Hematopoietic multipotent progenitor cell treated with erythropoietin and hydrocortisone succinate and interleukin-3 and kit ligand, for 17 days (in vitro differentiated cells): ENCODE measurements at places on chromosomes 12 and 14.

GRCh38 chr12:15808250-15808649 lies 19.1 kb upstream of the EPS8 start:
- no peak for DNase-seq

GRCh38 chr12:30047516-30048254 lies 263.9 kb upstream of the TMTC1 start:
- no peak for DNase-seq

DNA sequence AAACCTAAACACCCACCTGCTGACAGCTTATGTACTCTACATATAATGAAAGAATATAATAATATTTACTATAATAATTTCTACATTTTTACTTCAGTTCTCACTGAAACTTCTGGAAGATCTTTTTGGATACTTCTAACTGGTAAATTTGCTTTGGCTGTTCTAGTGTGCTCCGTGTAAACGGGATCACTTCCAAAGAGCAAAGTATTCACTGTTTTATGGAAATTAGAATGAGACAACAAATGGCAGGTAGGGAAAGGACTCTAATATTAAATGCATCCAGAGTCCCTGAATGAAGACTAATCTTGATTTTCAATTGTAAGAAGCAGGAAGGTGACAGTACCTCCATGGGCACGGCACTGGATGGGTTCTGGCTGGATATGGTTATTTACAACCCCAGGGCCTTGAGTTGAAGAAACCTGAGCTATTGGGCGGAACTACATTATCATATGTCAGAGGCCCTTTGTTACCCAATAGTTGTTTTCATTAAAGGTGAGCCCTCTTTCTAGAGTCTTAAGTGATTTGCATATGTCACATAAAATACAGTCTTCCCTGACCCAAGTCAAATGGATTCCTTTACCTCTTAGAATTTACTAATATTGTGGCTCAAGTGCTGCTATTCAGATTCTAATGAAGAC lies 10.7 kb downstream of the ERP29 start:
- no peak for DNase-seq

- no peak for DNase-seq
These were observed 10.8 kb downstream of the TAOK3 start for GRCh38 chr12:118361889-118362288.

GRCh38 chr14:65937079-65937959 lies 524.8 kb downstream of the FUT8 start:
- DNase-seq = no peak

GRCh38 chr12:113297214-113297587 lies 37.7 kb downstream of the SLC8B1 start:
- no peak for DNase-seq

- no peak for DNase-seq
These were observed 212.6 kb upstream of the LHX5 start for GRCh38 chr12:113684053-113684907.

DNA sequence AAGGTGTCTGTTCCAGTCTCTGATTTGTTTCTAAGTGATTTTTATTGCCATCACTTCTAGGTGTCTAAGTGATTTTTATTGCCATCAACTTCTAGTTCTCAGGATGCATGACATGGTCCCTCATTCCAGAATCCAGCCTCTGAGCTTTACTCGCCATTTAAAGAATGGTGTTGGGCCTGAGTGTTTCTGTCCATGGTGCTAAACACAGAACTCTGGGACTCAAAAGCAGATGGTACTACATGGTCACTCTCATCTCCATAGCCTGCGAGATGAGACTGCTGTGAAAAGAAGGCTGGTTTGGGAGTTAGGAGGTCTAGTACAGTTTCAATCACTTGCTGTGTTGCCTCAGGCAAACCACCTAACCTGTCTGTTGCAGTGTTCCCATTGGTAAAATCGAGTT lies 276.6 kb downstream of the NRXN3 start:
- DNase-seq = no peak

DNA sequence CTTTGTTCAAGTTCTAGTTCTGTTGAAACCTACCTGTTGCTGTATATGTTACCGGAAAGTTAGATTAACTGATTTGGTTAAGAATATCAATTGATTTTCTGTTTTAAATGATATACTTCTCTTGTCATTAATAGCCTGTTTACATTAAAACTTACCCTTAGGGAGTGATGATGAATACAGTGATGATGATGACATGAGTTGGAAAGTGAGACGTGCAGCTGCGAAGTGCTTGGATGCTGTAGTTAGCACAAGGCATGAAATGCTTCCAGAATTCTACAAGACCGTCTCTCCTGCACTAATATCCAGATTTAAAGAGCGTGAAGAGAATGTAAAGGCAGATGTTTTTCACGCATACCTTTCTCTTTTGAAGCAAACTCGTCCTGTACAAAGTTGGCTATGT lies 33.0 kb downstream of the CAND1 start:
- no peak for DNase-seq

DNA sequence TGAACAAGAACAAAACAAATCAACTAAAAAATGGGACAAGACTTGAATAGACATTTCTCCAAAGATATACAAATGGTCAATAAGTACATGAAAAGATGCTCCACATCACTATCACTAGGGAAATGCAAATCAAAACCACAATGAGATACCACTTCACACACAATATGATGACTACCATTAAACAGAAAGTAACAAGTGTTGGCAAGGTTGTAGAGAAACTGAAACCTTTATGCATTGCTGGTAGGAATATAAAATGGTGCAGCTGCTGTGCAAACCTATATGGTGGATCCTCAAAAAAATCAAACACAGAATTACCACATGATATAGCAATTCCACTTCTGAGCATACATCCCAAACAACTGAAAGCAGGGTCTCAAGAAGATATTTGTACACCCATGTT lies 5.2 kb downstream of the SMAGP start:
- no peak for DNase-seq

GRCh38 chr12:52070185-52070925 lies 577 bp downstream of the ATG101 start:
- no peak for DNase-seq

DNA sequence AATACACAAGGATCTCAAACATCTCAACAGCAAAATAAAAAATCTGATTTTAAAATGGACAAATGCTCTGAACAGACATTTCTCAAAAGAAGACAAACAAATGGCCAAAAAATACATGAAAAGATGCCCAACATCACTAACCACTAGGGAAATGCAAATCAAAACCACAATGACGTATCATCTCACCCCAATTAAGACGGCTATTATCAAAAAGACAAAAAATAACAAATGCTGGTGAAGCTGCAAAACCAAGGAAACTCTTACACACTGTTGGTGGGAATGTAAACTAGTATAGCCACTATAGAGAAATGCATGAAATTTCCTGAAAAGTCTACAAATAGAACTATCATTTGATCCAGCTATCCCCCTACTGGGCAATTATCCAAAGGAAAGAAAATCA lies 145.0 kb downstream of the BTG1 start:
- no peak for DNase-seq

- peak; percentile 59 for DNase-seq
These were observed 29.1 kb upstream of the SOS2 start for GRCh38 chr14:50260511-50260910.

DNA sequence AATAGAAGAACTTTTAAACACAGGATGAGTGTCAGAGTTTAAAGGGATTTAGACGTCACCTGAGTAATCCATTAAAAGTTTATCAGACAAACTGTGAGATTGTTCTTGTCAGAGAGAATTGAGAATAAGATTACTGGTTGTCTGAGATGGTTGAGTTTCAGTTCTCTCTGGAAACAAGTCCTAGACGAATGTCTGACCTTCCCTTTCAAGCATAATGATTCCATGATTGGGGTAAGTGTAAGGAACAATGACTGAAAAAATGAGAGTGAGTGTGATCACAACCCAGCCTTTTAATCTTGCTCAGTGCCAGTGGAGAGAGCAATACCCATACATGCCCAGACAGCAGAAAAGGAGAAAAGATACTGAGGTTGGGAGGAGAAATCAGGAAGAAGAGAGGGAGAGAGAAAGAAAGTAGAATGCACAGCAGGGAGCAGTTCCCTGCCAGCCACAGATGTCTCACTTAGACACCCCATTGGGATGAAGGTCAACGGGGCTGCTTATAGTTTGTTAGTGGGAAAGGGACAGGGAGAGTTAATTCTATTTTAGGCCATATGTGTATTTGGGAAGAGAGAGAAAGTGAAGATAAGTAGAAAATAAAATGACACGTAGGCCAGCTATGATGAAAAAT lies 4.3 kb downstream of the GRIP1 start:
- no peak for DNase-seq

- DNase-seq = no peak
These were observed 24.0 kb downstream of the BTBD7 start for GRCh38 chr14:93308686-93309345.

- DNase-seq = no peak
These were observed 1313.9 kb downstream of the TMEM121 start for GRCh38 chr14:106840258-106840657.

DNA sequence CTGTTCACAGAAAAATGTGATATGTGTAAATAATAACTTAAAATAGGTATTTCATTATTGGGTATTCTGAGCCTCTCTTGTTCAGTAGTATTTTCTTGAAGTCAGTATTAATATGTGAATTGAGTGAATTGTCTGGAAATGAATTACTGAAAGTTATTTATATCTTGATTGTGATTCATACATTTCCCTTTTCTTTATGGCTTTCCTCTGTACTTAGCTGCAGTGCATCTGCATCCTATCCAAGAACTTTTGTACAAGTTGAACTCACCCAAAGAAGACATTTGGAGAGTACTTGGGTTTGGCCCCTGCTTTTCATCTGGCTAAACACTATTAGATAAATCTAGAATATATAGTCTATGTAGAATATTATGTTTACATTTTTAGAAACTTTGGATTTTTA lies 326.0 kb downstream of the RAD51B start:
- no peak for DNase-seq

- no peak for DNase-seq
These were observed 453.7 kb downstream of the ATP23 start for GRCh38 chr12:58395056-58395455.

DNA sequence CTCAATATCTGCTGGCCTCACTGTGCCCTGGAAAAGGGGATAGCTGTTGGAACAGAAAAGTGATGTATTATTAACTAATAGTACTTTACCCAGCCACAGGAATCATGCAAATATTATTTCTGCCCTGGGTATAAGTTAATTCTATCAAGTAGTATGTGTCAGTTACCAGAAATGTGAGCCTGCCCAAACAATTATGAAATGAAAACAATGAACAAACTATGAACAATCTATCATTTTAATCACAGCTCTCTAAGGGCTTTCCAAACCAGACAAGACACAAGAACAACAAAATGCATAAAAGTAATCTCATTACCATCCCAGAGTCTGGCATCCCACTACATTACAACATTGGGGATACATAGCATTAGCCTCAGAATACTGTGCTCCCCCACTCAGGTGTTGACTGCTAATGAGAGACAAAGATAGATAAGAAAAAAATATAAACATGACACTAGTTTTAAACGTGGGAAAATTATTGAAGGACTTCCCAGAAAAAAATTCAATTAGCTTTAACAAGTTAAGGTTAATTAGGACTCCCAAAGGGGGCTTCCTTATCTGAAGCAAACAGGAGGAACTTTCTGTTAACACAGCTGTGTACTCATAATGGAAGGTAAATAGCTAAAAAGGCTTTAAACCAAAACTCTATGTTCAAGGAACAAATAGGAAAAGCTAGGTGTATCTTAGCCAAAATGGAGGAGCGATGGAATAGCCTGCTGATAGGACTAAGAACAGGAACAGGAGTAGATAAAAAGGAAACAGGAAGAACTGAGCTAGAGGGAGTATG lies 3.3 kb downstream of the DCAF5 start:
- no peak for DNase-seq

DNA sequence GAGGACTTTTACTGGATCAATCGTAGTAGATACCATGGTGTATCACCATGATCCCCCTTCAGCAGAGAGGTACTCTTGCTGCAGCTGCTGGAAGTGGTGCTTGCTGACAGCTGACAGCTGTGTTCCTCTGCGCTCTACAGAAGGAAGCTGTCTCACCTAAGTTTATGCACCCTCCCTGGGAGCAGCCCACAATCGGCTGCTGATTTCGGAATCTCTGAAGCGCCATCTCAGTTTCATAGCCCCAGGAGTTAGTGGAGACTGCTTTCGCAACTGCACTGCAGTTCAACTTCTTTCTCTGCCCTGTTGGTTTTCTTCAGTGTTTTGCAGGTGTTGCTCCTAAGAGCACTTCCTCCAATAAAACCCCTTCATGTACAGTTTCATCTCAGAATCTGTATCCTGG lies 237.9 kb downstream of the PAWR start:
- no peak for DNase-seq

DNA sequence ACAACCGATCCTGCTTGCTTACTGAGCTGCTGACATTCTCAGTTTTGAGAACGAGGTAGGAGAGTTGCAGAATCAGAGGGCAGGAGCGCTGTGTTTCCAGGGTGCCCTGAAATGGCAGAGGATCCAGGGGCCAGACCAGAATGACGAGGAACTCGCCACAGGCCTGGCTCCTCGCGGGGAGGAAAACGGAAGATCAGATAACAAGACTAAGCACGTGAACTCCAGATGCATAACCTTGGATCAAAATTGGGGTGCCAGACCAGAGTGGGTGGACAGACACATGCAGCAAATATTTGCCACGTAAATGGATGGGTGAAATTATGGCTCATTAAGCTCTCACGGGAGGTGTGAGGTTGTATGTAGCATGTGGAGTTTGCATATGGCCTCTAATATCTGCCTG lies 46.5 kb downstream of the ELK3 start:
- DNase-seq = no peak

GRCh38 chr12:103728323-103728722 lies 112.7 kb downstream of the NT5DC3 start:
- no peak for DNase-seq

DNA sequence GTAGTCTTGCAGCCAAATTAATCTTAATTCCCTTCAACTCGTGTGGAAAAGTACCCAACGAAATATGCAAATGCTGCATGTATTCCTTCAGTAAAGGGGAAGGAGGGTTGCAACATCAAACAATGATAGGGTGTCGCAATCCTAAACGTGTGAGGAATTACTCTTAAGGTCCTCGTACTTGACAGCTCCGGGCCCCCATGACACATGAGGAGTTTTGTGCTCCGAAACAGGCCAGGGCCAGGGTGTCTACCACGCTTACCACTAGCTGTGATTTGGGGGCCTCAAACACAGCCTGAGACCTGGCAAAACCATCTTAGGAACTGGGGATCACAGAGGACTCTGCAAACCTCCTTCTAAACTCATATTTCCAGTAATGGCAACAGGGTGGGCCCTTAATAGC lies 20.4 kb downstream of the FOS start:
- DNase-seq = no peak

DNA sequence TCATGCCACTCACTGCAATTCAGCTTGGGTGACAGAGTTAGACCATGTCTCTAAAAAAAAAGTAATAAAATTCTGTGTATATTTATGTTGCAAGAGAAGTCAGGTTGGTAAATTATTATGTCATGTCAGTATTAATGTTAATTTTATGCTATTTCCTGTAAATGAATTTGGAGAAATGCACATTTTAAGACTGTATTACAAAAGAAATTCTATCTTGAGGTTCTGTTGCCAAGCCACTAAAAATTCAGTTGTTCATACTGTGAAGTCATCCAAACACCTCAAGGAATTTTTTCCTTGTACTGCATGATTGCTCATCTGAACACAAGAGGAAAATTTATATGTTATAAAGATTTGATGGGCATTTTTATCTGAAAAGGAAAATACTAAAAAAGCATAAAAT lies 23.3 kb upstream of the HMGA2 start:
- no peak for DNase-seq

- DNase-seq = no peak
These were observed 56.4 kb upstream of the ATP2A2 start for GRCh38 chr12:110224379-110225304.

GRCh38 chr14:73809391-73809790 lies 42.2 kb upstream of the PTGR2 start:
- no peak for DNase-seq
